Fibroblast of gingiva (primary cell): ENCODE measurements at places on chromosomes 7 and 10.

DNA sequence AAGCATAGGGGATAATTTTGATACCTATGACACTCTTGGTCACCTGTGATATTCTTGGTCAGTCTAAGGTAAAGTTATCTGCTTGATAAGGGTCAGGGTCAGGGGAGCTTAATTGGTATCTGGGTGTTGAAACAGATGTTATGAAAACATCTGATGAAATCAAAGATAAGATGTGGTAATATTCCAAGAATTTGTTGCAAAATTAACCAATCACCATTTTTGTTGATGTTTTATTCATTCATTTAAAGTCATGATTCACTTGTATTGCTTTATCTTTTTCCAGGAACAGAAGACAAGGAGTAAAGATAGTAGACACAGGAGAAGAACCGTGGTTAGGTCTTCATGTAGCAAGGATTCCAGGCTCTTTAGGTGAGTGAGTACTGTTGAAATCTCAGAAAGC, 103.1 kb downstream of the SEMA3C start:
- peak; percentile 14 for DNase-seq

DNA sequence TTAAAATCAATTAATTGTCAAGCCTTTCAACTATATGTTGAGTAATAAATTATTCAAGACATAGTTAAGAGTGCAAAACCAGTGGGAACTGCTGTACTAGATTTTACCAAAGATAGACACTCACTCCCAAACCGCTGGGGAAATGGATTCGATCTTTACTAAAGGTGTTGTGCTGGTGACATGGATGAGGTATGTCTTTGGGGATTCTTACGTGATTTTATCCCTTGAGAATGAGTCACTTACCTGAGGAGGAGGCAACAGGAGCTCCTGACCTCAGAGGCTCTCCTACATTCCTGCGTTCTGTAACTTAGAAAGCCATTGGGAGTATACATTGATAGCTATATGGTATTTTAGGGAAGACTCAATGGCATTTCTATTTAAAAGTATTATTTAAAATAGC, 165.5 kb downstream of the PKD1L1 start:
- DNase-seq, result no peak

- DNase-seq, result no peak
Measured at GRCh38 chr7:1645071-1645409, 25.0 kb upstream of the ELFN1 start.

GRCh38 chr10:89611282-89611681, 33.8 kb downstream of the PANK1 start:
- DNase-seq, result no peak

DNA sequence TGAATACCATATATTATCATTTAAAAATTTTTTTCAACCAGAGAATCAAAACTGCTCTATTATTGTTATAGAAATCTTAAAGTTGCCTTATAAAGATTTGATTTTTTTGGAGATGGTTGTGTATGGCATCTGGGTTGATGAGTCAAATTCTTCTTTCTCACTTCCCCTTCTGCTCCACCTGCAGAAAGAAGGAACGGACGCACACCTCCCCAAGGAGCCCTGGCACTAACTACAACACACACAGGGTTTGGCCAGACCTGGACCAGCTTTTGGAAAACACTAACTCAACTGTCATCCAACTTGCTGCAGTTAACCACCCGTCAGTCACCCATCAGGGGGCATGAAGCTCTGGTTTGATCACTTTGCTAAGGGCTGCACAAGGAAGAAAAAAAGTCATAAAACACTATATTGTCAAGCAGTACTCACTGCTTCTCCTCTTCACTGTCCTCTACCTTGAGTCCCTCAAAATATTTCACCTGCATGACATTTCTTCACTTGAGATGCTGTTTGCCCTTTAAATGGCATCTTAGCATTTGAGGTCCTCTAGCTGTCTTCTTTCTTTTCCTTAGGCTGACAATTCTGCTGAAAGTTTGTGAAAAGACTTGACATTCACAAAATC, 266.7 kb upstream of the PHF14 start:
- DNase-seq, result no peak

- DNase-seq, result no peak
Measured at GRCh38 chr7:158094671-158095226, 492.9 kb downstream of the PTPRN2 start.

GRCh38 chr10:11257440-11258090, 239.9 kb downstream of the CELF2 start:
- DNase-seq, result no peak

GRCh38 chr10:69123306-69123746, 652 bp upstream of the VPS26A start:
- DNase-seq, result peak; percentile 60
